Brain microvascular endothelial cell (primary cell): ENCODE measurements at places on chromosomes 13 and 19.

DNA sequence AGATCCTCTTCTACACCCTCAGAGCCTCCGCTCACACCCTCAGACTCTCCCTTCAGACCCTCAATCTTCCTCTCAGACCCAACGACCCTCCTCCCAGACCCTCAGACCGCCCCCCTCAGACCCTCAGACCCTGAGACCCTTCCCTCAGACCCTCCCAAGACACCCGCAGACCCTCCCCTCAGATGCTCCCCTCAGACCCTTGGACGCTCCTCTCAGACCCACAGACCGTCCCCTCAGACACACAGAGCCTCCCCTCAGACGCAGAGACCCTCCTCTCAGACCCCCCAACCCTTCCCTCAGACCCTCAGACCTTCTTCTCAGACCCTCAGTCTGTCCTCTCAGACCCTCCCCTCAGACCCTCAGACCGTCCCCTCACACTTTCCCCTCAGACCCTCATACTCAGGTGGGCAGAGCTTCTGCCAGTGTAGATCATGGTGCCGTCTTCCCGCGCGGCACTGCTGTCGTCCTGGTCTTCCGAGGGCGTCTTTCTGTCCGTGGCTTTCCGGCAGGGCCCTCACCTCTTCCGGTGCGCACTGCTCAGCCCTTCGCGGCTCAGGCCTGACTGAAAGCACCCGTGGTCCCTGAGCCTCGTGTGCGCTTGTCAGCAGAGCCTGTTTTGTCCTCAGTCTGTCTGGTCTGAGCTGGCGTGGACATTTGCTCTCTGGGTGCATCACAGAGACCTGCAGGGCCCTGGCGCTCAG, 18.9 kb upstream of the TFDP1 start:
- no peak for DNase-seq

DNA sequence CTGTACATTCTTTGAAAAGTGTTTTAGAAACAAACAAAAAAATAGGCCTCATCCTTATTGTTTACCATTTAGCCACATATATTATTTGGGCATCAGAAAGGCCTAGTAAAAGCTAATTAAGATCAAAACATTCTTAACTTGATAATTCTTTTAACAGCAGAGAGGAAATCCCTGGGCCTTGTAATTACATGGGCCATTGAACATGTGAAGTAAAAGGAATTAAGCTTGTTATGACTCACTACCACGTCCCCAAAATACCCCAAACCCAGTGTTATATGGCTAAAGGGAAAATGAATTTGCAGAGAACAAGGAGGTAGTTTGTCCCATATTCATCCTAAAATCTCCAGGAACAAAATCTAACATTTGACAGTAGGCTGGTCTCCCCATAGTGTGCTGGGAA, 439.8 kb downstream of the ITGBL1 start:
- no peak for DNase-seq

GRCh38 chr13:77034881-77035280, 7.9 kb upstream of the FBXL3 start:
- DNase-seq: peak; percentile 55

DNA sequence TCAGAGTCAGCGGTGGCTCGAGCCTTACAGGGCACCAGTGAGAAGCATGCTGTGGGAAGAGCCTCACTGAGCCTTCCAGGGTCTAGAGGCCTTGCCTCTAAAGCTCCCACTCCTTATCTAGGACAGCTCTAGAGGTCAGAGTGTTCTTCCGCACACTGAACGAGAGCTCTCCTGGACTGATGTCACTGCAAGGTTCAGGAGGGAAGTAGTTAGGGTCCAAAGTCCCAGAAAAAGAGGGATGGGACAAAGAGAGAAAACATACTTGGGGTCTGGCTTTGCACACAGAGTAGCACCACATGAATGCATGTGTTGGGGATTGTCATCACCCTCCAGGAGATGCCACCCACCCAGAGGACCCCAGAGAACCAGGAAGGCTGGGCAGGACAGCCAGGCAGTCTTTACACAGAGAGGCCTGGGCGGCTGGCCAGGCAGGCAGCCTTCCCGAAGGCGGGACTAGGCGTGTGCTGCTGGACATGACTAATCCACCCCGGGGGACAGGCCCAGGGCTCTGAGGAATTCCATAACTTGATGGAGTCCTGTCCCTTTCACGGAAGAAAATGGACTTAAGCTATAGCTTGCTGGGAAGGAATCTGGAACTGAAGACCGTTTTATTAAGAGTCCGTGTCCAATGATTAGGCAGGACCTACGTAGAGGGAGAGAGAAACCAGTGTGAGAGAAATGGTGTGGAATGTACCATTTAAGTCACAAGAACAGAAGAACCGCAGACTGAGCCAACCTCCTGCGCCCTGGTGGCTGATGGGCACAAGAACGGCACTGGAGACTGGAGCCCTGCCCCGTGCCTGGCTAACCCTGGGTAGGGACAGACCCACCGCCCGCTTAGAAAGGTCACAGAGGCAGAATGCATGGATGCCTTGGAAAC, 16.6 kb upstream of the EPHX3 start:
- DNase-seq: peak; percentile 86
